ENCODE measurements at places on chromosomes 7 and 10.

GRCh38 chr10:19048489-19048888 is at the start of gene MALRD1:
Gene MALRD1, plus strand, starts transcription at chr10:19048801. Its CDS starts 138 bp downstream, at chr10:19048939.
- DNase-seq = no peak

DNA sequence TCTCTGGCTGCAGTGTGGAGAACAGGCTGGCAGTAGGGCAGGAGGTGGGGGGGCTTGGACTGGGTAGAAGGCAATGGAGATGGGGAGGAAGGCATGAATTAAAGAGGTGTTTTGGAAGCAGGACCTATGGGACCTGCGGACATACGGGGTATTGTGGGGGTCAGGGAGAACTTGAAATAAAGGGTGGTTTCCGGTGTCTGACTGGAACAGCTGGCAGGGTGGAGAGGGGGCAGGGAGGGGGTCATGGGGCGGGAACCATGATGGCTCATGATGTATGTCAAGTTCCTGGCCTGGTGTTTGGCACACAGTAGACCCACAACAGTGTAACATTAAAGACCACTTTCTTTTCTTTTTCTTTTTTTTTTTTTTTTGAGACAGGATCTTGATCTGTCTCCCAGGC is 5.5 kb downstream of the LHPP start:
- no peak for DNase-seq

GRCh38 chr7:22845221-22845834 is 22.7 kb upstream of the TOMM7 start:
- peak; percentile 93 for DNase-seq

DNA sequence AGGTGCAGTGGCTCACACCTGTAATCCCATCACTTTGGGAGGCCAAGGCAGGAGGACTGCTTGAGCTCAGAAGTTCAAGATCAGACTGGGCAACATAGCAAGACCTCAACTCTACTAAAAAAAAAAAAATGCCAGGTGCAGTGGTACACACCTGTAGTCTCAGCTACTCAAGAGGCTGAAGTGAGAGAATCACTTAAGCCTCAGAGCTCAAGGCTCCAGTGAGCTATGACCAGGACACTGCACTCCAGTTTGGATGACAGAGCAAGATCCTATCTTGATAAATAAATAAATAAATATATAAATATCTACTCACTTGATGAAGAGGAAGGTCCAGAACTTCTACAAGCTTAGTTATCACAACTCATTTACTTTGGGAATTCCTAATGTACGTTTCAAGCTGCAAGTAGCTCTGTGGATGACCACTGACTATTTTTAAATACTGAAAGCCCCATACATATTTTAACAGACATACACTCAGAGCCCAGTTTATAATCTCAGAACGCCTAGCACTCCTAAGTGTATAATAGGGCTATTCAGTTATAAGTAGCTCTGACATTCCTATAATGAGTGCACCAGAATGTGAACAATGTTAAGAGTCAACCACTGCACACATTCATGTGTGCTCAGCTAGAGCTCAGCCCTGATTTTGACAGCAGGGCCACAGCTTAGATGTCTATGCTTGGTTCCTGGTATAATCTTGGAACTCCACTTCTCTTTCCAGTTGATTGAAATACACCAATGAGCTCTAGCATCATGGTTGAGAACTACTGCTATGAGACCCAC is 119.1 kb downstream of the CUBN start:
- no peak for DNase-seq

DNA sequence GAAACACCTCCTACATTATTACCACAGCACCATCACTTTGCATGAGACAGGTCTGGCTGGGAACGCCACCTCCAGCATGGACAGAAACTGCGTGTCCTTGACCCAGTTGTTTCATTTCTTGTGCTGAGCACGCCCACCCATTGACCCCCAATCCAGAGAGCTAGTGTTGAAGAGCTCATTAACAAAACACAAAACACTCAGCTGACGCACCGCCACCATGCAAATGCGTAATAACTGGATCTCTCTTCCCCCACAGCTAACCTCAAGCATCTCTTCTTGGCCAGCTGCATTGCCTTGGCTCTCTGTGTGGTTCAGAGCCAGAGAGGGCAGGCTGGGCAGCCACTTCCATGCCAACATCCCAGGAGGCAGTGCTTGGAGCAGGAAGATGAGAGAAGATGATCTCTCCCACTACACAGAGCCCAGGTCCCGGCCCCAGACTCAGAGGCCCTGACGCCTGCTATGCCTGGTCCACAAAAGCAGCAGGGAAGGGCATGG is 173.5 kb downstream of the PLXNA4 start:
- DNase-seq = peak; percentile 97

GRCh38 chr10:101162677-101163076 is 31.6 kb downstream of the TLX1 start:
- DNase-seq = no peak

GRCh38 chr7:117395743-117396142 is 31.6 kb downstream of the ASZ1 start:
- DNase-seq = no peak

DNA sequence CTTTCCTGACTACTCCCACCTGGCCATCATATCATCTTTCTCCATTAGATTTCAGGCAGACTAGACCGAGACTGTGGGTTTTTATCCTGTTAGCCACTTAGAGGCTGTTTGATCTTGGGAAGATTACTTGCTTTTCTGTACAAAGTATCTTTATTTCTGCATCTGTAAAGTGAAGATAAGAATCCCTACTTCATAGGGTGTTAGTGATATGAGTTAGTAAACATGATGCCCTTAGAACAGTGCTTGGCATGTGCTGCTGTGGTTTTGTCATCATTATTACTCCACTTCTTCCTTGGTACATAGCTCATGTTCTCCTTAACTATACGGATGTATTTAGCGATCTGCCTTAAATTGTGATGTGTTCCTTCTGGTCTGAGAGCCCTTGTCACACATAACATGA is 165.2 kb downstream of the AUTS2 start:
- no peak for DNase-seq

DNA sequence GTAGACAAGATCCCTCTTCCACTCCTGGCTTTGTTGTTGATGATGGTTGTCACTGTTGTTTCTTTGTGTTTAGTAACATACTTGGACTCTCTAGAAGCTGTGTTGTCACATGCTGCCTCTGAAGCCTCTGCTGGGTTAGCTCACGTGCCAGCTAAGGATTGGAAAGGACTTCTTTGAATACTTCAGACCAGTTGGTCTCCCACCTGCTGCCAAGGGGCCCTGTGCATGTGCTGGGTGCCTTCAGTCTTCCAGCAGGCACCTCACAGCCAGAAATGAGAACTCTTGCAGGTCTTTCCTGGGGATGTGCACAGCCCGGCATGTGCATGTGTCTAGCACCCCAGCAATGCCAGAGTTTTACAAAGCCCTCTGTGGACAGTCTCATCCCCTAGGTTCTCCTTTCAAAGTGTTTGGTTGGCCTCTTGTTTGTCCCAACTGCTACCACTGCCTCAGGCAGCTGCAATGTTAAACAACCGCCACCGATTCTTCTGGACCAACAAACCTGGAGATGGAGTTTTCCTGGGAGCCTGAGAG is 21.7 kb upstream of the NCAPG2 start:
- DNase-seq = no peak

GRCh38 chr7:77258014-77258413 is 58.4 kb upstream of the FGL2 start:
- no peak for DNase-seq

GRCh38 chr10:69043931-69044531 is 43.9 kb upstream of the SRGN start:
- DNase-seq = no peak

DNA sequence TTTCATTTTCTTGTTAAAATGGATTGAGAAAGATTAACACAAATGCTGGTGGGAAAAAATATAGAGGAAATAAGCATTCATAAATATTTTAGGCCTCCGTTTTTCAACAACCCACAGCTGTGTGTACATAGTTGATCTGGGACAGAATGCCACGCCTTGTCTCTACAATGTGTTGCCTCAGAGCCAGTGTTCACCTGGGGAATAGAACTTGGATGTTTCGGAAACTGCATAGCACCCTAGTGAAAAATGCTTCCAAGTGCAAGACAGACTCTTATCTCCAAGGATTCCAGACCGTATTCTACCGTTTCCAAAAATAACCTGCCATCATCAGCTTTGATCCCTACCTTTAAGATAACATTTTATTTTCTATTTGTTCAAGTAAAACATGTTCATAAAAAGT is 260.9 kb downstream of the SDK1 start:
- no peak for DNase-seq

GRCh38 chr7:29385214-29385814 is 178.3 kb upstream of the PRR15 start:
- no peak for DNase-seq

All from astrocyte (in vitro differentiated cells and primary cell).